ENCODE measurements at places on chromosomes 4 and X.

- no peak for DNase-seq
Measured at GRCh38 chrX:7606039-7606652, 236.8 kb upstream of the VCX start.

- DNase-seq: no peak
Measured at GRCh38 chr4:184403384-184403781, 71.0 kb downstream of the IRF2 start.

DNA sequence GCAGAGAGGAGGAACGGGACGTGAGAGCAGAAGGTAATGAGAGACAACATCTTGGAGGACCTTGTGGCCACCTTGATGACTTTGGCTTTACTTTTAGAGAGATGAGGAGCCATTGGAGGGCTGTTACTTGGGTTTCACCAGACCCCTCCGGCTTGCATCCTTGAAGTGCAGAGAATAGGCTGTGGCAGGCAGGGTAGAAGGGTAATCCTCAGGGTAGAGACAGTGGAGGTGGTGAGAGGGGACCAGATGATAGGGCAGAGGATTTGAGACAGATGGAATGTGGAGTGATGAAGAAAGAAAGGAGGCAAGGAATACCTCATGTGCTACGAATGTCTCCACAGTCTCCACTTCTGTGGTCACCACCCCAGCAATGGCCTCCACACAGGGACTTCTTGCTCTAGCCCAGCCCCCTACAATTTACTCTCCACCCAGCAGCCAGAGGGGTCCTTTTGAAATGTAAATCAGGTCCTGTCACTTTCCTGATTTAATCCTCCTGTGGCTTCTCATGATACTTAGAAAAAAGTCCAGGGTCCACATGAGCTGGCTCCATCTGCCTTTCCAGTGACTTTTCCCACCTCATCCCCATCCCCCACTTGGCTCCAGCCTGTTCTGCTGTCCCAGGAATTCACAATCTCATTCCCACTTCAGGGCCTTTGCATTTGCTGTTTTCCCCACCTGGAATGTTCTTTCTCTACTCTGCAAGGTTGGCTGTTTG lies 115.0 kb downstream of the PJA1 start:
- DNase-seq: no peak

DNA sequence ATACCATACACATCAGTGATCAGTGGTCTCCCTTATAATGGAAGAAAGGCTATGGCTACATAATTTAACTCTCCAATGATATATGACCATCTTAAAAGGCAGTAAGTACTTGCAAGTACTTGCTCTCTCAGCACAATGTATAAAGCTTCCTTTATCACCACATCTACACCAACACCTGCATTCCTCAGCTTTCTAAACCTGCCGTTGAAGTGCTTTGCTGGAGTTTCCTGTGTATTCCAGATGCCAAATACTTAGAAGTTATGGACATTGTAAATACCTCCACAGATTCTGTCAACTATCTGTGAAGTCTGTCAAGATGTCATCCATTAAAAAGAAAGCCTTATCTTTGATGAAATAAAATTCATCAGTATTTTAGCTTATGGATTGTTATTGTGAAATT lies 335.0 kb upstream of the GALNTL6 start:
- no peak for DNase-seq

GRCh38 chr4:11342401-11342800 lies 86.3 kb downstream of the HS3ST1 start:
- no peak for DNase-seq

DNA sequence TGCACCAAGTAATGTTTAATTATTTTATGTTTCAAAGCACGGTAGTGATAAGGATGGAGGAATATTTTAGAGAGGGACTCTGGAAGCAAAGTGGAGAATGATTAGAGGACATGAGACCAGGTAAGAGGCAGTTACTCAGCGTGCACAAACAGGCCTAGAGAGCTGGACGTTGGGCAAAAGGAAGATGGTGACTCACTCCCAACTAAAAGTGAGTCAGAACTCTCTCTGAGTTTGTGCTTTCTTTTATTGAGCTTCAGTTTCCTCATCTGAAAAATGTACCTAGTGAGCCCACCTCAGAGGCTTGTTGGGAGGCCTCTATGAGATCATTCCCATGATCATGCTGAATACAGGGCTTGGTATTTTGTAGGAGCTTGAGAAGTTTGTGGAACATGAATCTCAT lies 1.6 kb upstream of the ZC4H2 start:
- no peak for DNase-seq

- DNase-seq: no peak
Measured at GRCh38 chrX:112768563-112768962, 72.1 kb downstream of the AMOT start.

DNA sequence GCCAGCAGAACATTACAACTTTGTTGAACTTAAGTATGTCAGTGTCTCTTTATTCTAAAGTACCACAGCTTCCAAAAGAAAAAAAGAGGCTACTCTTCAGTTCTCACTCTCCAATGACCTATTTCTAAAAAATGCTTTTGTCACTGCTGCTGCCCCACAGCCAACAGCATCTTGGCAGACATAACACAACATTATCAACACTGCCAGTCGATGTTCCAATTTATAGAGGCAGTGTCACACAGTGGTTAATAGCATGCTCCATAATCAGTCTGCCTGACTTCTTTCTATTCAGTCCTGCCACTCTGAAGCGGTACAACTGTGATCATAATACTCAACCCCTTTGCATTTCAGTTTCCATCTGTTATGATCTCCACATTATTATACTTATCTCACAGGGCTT lies 69.2 kb downstream of the PLS3 start:
- DNase-seq: no peak

GRCh38 chr4:118774989-118775388 lies 60.9 kb downstream of the SEC24D start:
- DNase-seq: no peak

DNA sequence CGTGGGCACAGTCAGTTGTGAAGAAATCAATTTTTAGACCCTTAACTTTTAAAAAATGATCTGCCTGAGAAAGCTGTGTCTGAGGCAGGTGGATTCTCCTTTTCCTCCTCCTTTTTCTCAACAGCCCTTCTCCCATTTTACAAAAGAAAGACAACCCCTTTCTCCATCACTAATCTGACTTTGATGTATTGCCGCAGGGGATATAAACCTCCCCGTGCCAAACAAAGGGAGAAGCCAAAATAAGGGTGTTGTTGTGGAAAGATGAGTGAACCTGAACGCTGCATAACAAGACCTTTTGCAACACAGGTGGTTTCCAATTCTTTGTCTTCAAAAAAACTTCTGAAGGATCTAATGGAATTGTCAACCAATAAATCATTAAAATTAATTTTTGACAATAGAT lies 8.4 kb upstream of the FHL1 start:
- DNase-seq: no peak

DNA sequence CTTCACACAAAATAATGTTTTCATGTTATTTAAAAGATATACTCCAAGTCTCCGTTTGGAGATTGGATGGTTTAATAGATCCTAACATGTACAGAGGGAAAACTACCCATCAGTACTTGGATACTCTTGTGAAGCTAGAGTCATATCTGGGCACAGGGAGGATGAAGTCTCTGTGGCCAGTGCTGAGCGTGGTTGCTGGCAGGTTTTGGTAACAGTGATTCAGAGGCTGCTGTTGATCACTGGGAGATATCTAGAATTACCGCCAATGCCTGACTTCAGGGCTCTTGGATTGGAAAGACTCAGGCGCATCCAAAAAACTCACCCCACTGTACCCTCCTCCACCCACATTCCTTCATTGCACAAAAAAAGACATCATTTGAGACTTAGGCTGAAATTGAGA lies 107.2 kb upstream of the PGRMC2 start:
- no peak for DNase-seq

- no peak for DNase-seq
Measured at GRCh38 chr4:82712561-82712960, 86.0 kb downstream of the SCD5 start.

GRCh38 chr4:26558166-26558895 lies 25.6 kb upstream of the TBC1D19 start:
- no peak for DNase-seq

DNA sequence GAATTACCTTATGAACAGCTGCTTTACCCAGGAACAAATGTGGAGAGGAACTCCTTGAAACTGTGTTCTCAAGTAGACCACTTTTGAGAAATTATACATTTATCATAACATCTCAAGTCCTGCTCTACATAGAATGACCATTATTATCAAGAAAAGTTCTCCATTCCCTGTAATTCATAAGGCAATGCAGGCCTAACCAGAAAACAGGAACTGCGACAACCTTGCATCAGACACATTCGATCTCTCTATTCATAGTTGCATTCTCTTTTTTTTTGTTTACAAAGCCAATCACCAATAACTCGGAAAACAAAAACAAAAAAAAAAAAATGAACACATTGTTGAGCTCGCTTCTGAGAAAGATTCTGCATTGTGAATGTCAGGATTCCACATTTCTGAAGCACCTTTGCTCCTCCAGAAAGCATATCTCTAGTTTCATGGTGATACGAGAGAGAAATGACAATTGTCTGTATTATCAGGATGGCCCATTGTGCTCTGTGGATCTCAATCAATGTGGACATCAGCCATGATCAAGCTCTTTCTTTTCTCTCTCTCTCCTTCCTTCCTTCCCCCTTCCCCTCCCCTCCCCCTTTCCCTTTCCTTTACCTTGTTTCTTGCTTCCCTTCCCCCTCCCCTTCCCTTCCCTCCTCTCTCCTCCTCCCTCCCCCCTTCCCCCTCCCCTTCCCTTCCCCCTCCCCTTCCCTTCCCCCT lies 32.4 kb upstream of the CD99 start:
- no peak for DNase-seq

DNA sequence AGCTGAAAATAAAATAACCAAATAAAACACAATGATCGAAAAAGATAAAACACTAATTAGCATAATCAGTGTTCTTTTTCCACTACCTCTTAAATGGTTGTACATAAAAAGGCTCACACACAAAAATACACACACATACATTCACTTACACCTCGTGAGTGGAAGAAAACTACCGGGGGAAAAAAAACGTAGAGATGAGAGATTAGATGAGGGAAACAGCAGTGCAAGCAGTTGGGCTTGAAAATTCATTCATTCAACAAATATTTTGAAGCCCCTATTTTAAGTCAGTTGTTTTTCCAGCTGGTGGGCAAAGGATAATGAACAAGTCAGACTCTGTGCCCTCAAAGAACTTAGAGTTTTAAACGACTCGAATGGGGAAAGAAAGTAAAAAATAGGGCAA lies 1.0 kb downstream of the TBCK start:
- no peak for DNase-seq

DNA sequence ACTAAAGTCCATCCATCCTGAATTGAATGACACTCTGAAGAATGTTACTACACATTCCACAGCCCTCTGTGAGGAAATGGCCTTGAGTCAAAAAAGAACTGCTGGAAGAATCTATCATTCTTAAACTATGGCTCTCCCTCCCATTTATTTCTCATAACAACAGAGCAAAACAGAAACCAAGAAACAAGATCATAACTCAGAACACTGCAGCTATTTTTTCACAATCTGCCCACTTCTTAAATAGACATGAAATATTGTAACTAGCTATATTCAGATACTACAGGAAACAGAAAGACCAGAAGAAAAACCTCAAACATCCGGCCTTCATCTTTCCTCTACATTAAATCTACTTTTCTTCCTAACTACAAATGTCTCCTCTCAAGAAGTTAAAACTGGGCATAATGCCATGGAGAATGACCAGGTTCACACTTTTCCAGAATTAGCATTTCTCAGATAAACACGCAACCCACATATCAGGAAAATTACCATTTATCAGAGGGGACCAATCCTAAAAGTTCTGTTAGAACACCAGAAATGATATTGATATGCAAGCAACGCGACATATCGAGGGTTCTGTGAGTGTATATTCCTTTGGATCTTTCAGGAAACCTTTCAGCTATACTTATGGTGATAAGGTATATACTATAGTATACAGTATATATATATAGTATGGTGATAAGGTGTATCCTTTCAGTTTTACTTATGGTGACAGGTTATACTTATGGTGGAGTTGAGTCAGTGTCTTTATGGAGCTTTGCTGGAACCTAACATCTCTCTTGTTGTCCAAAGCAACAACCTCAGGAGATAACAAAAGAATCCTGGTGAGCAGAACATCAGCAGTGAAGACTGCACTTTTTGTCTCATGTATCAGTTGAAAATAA lies 60.4 kb upstream of the IRF2 start:
- peak; percentile 76 for DNase-seq

- no peak for DNase-seq
Measured at GRCh38 chr4:26809811-26810210, 50.8 kb upstream of the STIM2 start.
